ENCODE measurements at places on chromosomes 2 and 18.

DNA sequence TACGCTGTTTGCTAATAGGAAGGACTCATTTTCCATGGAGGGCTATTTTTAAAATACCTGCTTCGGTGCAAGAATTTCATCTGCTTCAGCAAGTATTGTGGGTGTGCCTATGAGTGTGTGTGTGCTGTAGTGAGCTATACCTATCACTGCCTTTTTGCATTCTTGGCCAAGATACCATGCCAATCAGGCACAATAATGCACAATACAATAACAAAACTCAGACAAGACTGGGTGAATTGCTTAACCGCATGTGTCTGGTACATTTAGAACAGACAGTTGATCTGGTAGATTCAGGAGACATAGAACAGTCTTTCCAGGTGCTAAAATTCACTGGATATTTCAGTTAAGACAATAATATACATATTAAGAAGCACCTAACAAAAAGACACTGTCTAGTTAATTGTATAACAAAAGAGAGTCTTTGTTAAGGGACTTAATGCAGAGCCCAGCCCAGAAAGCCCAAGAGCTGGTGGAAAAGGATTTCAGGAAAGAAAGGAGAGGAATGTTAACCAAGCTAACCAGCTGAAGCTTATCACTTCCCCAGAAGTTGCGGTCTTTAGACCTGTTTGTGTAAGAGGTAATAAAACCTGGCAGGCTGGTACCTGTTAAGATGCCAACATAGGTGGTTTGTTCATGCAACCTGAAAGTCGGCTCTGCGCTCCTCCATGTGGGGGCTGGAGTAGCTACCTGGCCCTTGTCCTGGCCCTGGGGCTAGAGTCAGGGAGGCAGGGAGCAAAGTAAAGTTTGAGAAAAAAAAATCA, 153.3 kb upstream of the RBMS1 start:
- no peak for DNase-seq

DNA sequence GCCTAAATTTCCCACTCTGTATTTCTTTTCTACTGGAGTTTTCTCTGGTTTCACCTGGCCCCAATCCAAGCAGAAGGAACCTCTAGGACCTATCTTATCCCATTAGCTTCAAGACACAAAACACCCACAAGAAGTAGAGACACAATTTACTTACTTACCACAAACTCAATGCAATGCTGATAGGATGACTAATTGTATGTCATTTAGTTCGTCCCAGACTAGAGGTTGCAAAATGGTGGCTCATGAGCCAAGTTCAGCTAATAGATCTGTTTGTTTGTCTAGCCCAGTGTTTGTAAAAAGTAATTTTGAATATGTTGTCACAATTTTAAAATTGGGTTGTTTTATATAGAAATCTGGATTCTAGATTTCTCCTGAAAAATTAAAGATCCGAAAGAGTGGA, 34.7 kb upstream of the ZSWIM2 start:
- DNase-seq = no peak

GRCh38 chr2:181308766-181309515, 148.2 kb upstream of the ITGA4 start:
- no peak for DNase-seq

DNA sequence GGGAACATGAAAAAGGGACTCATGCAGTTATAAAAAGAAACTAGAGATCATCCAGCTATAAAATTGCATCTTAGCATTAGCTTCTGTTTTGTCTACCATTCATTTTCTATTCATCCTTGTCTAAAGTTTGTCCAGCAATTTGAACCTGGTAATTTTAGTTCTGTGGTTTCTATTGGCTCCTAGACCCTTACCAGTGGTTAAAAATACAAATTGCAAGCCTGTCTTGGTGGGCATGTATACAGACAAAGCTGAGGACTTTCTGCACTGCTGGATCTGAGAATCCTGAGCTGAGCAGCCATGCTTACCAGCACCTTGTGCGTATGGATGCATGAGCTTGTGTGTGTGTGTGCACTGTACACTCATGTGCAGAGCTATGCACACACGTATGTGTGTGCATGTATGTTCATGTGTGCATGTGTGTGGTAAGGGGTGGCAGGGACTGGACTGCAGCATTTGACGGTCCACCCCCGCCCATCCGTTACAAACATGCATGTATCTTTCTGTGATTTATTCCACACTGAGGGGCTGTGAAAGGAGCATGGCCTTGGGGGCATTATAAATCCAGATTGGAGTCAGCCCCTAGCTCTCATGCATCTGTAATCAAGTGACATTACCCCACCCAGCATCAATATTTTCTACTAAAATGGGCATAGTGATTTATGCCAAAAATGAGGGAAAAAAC, 144.7 kb downstream of the FAM210A start:
- no peak for DNase-seq

GRCh38 chr2:52082646-52083045, 1050.7 kb upstream of the NRXN1 start:
- no peak for DNase-seq

DNA sequence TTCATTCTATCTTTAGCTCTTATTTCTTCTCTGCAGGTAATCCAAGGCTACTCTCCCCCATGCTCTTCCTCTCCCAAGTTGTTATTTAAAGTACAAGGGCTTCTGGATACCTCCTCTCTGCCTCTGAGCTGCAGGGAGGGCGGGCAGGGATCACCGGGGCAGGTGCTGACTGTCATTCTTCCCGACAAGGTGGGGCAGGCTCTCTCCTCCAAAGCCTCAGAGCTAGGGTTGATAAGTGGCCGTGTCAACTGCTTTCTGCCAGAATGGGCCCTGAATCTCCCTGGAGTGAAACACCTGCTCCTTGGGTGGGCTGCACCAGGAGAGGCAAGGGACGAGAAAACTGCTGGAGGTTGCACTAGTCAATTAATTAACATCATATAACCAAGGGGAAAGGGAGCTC, 250.3 kb downstream of the SLC4A3 start:
- no peak for DNase-seq

DNA sequence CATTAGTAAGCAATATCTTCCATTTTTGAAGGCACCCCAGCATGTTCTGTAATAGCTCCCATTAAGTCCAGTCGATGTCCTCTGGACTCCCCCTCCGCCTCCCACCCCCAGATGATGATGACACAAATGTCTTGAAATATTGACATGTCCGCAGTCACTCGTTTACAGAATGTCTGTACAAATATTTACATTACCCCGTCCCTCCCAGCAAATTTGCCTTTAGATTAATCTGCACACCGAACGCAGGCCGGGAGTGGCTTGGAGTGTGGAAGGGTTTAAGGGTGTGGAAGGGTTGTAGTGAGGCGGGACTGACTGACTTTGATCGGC, 853 bp upstream of the OSBPL6 start:
- no peak for DNase-seq

- DNase-seq = no peak
Measured at GRCh38 chr18:65049586-65049985, 701.2 kb upstream of the CDH7 start.

GRCh38 chr2:227238238-227239237, 74.1 kb downstream of the COL4A3 start:
- DNase-seq = no peak

- DNase-seq = no peak
Measured at GRCh38 chr18:74334242-74334893, 18.7 kb downstream of the C18orf63 start.

GRCh38 chr2:100207411-100207885, 65.1 kb upstream of the AFF3 start:
- DNase-seq = no peak

- DNase-seq = no peak
Measured at GRCh38 chr18:65322895-65323294, 427.9 kb upstream of the CDH7 start.

DNA sequence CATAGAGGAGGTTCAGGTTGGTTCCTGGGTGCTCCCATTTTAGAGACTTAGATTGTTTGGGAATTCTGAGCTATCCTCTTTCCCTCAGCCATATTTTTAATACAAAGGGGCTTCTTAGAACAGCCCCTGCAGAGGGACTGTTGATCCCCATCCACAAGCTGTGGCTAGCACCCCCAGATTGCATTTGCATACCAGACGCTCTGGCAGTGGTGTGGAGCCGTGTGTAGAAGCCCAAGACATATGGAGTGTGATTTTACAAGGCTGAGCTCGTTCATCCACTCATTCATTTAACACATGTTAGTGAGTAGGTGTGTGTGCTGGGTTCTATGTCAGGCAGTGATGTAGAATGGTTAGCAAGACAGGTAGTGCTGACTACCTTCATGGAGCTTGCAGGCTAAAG, 166.7 kb upstream of the BOD1L2 start:
- DNase-seq = no peak

DNA sequence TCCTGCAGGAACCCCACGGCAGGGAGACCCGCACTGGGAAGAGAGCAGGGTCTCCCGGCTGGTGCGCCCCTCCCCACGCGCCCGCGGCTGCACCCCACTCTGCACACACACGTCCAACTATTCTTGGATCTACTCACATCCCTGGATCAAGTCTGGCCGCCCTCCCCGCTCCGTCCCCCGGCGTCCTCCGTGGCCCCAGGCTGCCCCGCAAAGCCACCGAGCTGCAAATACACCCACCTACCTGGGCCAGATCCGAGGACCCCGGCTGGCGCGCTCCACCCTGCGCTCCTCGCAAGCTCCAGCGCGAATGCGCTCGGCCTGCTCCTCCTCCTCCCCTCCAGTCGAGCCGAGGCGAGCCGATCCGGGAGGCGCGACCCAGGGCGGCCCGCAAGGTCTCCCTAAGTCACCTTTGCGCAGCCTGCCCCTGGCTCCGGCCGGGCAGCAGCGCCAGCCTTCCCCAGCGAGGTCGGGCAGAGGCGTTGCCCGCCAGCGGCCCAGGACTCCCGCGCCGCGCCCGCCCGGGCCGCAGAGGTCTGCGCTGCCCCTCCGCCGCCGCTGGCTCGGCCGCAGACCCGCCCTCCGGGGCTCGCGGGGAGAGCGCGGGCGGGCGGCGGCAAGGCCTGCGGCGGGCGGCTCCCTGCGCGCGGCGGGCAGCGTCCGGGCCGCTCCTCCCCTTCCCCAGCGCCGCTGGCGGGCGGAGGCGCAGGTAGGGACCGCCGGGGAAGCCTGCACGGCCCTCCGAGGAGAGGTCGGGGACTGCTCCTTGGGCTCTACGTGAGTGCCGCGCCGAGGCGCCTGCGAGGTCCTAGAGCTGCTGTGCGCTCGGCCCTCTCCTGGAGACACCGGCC, 126.0 kb downstream of the OSBPL1A start:
- DNase-seq = no peak

DNA sequence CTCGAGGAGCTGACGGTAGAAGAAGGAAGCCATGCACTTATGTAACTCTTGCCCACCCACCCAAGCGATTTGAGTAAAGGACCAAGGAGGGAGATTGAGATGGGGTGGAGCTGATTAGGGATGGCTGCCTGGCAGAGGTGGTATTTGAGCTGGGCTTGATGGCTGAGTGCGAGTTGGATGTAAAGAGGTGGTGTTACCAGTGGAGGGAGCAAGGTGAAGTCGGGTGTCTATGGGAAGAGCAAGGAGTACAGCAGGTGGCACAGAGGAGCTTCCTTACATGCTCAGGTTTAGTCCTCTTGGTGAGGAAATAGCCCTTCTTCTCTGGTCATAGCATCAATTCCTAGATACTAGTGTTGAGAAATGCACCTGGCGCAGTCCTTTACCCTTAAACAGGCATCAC, 294.2 kb upstream of the SKOR2 start:
- no peak for DNase-seq

- no peak for DNase-seq
Measured at GRCh38 chr2:144922519-144922918, 402.6 kb upstream of the ZEB2 start.

DNA sequence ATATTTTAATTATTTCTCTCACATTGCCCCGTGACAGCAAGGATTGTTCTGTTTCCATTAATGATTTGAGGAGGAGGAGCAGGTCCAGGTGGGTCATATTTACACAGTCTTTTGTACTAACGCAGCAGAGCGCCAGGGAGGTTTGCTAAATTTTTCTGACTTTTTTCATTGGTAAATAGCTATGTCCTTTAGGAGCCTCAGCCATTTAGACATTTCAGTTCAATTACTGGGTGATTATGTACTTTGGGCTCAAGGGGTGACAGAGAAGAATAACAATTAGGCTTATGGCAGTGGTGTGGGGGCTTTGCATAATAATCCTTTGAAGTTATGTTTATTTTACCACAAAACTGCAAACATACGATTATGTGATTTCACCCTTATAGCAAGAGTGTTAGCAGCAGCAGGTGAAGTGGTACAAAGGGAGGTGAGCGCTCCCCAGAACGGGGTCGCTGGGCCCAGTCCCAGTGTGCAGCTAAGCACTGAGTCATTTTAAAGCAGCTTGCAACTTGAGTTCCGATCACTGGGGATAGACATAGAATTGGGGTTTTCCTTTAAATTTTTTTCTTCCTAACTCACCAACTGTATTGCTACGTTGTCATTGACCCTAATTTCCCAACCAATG, 80.3 kb downstream of the TSHZ1 start:
- DNase-seq = peak; percentile 54

DNA sequence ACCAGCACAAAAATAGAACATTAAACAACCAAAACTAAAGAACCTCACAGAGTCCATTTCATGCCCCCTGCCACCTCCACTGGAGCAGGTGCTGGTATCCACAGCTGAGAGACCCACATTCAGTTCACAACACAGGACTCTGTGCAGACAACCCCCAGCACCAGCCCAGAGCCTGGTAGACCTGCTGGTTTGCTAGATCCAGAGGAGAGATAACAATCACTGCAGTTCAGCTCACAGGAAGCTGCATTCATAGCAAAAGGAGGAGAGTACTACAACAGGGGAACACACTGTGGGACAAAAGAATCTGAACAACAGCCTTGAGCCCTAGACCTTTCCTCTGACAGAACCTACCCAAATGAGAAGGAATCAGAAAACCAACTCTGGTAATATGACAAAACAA, 326.7 kb downstream of the METTL4 start:
- no peak for DNase-seq

DNA sequence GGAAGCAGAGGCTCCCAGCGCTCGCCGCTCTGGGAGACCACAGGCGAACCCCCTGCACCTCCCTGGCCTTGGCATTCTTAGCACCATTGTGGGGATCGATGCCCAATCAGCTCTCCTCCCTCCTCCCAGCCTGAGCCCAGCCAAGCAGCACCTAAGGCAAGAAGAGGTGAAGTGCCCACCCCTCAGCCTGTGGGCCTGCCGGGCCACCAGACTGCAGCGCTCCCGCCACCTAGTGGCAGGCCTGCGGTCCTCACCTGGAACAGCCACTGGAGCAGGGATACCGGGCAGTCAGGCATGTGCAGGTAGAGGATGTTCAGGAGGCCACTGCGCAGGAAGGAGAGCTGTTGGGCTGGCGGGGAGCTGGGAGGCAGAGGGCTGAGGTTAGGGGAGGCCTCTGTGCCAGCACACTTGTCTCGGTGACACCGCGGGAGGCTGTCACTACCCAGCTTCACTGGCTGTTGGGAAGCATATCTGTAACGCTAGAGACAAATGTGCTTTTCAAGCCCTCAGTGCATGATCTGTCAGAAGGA, 35.2 kb downstream of the FAM178B start:
- DNase-seq = peak; percentile 34

GRCh38 chr2:237158194-237158593, 72.5 kb downstream of the COPS8 start:
- no peak for DNase-seq

- DNase-seq = no peak
Measured at GRCh38 chr2:173272849-173273248, 81.8 kb upstream of the CDCA7 start.

- DNase-seq = no peak
Measured at GRCh38 chr2:199596549-199596948, 138.8 kb upstream of the SATB2 start.

Data from NCI-H1436 treated with DMSO at 0.1 percent for 48 hours (cell line).